GM13977 (cell line): ENCODE measurements at places on chromosomes 6 and 20.

GRCh38 chr20:577167-577791, 32.8 kb downstream of the TCF15 start:
- no peak for DNase-seq

DNA sequence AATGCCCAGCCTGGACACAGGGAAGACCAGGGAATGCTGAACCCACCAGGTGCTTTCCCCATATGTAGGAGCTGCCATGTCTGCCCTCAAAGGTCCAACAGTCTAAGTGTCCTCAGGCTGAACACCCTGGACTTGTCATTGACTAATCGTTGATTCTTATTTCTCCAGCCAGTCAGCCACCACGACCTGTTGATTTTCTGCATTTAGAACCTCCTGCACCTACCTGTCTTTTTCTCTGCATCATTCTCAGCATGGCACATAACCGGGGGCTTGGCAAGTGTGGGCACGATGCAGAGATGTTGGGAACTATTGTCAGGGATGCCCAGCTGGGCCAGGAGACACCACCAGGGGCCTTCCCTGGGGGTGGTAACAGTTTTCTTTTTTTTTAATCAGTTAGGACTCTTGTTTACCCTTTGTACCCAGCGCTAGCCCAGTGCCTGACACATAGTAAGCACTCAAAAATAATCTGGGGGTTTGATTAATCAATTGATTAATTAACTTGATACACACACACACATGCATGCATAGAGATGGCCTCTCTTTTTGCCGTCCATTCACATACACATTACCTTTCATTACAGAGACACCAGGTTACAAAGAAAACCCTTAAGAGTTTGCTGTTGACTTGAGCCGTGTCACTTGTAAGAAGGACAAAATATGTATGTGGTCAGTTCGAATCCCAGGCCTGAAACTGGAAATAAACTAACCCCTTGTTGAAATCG, 29.0 kb upstream of the SCUBE3 start:
- no peak for DNase-seq

DNA sequence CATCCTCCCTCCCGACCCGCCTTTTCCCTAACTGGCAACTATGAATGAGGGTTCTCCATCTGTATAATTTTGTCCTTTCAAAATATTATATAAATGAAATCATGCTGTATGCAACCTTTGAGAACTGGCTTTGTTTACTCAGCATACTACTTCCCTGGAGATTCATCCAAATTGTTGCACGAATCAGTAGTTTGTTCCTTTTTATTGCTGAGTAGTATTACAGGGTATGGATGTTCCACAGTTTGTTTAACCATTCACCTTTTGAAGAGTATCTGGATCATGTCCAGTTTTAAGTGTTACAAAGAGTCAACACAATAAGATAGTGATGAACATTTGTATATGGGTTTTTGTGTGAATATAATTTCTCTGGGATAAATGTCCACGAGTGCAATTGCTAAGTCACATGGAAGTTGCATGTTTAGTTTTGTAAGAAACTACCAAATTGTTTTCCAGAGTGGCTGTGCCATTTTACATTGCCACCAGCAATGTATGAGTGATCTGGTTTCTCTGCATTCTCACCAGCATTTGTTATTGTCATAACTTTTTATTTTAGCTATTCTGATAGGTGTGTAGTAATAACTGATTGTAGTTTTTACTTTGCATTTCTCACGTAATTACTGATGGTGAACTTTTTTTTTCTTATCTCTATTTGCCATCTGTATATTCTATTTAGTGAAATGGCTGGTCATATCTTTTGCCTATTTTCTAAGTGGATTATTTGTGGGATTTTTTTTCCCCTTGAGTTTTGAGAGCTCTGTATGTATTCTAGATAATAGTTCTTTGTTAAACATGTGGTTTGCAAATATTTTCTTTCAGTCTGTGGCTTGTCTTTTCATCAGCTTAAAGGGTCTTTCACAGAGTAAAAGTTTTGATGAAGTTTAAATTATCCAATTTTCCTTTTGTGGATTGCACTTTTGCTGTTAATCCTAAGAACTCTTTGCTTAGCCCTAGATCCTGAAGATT, 14.4 kb upstream of the RNF24 start:
- no peak for DNase-seq

DNA sequence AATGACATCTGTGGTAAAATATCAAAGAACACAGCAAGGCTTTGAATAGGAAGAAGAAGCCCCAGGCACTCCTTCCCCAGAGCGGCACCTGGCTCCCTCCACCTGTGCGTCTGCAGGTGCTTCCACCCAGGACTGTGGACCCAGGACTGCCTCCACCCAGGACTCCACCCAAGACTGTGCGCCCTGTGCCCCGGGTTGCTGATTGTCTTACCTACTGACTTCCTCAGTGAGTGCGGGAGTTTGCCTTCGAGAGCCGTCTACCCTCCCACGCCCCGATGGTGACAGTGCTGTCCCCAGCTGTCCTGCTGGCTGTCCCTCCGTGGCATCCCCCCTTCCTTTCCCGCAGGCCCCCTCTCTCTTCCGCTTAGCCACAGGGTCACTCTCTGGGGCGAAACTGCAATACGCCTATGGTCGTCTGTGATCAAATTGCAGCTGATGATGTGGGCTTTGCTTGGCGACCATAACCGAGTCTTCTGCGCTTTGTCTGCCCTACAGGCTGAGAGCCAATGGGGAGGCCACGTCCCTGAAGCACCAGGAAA, 52.1 kb downstream of the IRF4 start:
- no peak for DNase-seq

- no peak for DNase-seq
Observed at GRCh38 chr20:14449323-14449722, 111.9 kb upstream of the FLRT3 start.

DNA sequence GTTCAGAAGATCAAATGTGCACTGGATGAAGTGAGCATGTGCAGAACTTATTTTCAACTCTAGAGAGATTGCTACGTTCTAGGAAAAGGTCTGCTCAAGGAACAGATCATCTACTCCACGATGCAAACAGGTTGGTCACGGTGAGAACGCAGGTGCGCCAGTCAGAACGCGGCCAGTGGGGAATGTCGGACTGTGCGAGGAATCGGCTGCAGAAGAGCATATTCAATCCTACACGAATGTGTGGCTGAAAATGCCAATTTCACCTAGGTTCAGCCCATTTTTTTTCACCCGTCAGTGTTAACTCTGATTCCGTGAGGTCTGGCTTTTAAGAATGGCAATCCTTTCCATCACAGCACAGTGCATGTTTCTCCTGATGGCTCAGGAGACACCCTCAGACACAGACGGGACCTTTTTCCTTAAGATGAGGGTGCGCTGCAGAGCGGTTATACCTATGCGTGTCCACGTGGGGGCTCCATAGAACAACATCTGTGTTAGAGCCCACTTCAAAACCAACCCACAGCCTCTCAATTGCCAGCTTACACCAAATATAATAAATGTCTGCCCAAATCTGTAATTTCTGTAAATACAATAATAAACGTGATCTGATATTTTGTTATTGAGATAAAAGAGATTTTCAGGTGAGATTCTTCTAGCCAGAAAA, 250.4 kb downstream of the FOXA2 start:
- peak; percentile 69 for DNase-seq

DNA sequence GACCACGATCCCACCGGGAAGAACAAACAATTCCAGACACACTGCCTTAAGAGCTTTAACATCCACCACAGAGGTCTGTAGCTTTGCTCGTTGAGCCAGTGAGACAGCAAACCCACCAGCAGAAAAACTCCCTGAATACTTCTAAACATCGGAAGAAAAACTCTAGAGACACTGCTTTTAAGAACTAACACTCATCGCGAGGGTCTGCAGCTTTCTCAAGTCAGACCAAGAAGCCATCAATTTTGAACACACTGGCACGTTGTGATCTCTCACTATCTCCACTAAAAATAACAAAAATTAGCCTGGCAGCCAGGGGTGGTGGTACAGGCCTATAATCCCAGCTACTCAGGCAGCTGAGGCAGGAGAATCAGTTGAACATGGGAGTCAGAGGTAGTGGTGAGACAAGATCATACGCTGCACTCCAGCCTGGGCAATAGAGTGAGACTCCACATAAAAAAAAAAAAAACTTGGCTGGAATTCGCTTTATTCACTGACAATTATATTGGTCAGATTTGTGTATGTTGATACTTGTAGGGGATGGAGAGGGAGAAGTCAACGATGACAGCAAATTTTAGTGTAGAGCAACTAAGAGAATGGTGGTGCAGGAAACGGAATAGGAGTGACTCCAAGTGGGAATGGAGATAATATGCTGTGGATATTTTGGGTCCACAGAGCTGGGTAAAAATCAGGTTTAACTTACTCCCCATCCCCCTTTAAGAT, 860 bp upstream of the TMEM14C start:
- no peak for DNase-seq

- DNase-seq, result no peak
Observed at GRCh38 chr20:62684981-62685380, 23.7 kb upstream of the NTSR1 start.

GRCh38 chr6:53326372-53327016, 22.3 kb downstream of the ELOVL5 start:
- no peak for DNase-seq

DNA sequence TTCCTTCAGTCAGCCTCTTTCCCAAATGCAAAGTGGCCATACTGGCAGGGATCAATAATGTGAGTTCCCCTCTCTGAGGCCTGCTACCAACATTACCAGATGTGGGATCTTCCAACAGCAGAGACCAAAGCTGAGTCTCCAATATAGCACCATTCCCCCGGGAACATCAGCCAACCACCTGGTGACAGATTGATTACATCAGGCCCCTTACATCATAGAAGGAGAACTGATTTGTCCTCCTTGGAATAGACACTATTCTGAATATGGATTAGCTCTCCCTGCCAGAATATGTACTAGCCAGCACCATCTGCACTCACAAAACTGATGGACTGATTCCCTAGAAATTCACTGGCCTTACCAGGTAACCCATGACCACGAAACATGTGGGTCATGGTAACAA, 61.9 kb upstream of the CARMIL1 start:
- DNase-seq, result no peak

- no peak for DNase-seq
Observed at GRCh38 chr6:127120023-127120786, 1.7 kb downstream of the RSPO3 start.

DNA sequence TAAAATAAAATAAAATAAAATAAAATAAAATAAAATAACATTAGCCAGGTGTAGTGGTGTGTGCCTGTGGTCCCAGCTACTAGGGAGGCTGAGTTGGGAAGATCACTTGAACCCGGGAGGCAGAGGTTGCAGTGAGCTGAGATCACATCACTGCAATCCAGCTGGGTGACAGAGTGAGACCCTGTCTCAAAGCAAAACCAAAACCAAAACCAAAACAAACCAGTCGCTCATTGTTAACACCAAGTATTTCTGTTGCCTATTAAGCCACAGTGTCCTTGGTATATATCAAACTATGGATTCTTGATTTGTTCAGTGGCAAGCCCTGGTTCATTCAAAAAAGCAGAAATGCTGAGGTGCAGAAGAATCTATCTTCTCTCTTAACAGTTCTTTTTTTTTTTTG, 65.7 kb downstream of the PYGB start:
- DNase-seq, result peak; percentile 30

DNA sequence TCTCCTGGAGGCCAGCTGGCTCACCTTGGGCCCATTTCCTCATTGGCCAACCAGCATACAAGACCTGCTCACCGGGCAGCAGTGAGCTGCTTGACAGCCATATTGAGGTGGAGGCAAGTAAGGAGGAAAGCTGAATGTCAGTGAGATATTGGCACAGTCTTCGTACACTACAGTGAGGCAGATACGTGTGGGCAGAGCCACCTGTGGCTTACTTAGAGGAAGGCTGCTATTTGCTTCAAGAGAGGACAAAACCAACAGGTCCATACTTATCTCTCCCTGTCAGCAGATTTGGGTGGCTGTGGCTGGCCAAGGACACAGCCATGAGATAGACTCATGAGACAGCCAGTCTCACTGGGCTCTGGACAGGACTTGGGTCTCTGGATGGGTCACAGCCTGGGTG, 15.1 kb upstream of the MCM3 start:
- no peak for DNase-seq

DNA sequence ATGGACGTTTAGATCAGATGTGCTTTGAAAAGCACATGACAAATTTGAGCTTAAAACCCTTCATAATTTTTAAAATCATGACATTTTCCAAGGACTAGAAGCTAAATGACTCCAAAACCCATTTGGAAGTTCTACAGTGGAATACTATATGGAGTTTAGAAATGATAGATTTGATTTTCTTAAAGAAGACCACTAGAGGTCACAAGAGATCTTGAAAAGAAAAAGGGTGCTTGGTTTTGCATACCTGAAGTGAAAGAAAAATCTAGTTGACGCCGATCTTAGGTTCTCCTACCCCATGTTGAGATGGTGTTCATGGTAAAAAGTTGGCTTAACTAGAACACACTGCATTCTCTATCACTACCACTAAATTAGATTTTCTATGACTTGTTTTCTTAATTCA, 31.5 kb downstream of the CFAP61 start:
- DNase-seq, result peak; percentile 42

DNA sequence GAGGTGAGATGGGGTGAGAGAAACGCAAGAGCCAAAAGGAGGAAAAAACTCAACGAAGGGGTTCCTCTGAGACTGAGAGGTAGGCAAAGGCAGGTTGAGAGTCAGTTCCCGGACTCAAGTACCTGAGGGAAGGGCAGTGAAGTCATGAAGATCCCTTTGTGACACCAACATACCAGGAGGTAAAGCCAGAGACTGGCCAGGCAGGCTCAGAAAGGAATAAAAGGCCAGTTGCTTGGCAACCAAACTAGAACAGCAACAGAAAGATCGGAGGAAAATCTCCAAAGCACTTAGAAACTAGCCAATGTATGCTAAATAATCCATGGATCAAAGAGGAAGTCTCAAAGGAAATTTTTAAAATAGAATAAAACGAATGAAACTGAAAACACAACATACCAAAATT, 209.8 kb upstream of the PROKR2 start:
- no peak for DNase-seq

DNA sequence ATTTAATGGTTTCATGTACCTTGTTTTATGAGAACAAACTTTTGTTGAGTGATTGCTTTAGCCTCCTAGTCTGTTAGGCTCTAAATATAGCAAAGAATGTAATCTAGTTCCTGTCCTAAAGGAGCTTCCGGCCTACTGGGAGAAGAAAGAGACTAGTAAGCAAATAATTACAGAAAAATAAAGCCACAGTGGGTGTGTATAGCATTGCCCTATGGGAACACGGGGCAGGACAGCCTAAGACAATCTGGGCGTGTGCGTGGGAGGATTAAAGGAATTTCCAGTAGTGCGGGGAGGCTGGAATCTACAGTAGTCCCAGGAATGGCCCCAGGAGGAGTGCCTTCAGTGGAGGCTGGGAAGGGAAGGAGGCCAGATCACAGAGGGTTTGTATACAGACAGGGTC, 98.1 kb upstream of the AKAP12 start:
- DNase-seq, result no peak

DNA sequence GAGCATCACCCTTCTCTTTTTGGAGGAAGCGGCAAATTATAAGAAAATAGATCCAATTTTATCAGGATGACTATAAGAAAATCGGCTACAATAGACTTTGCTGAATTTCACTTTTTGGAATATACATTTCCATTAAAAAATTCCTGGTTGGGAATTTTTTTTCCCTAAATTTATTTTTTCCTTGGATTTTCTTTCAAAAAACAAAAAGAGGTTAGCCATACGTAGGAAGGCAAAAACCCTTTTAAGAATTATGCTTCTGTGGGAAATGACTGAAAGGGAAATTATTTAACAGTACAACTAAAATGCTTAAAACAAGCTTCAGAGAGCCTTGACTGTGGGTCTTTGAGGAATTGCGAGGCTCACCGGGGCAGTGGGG, 86.9 kb downstream of the SLC22A23 start:
- DNase-seq, result no peak

- DNase-seq, result peak; percentile 46
Observed at GRCh38 chr20:45100563-45101245, at the start of gene KCNS1. TSS of gene KCNS1 (minus strand) at chr20:45101127. CDS start at chr20:45099236, 1,891 bp downstream.
